ENCODE measurements at places on chromosomes 5 and 9.

DNA sequence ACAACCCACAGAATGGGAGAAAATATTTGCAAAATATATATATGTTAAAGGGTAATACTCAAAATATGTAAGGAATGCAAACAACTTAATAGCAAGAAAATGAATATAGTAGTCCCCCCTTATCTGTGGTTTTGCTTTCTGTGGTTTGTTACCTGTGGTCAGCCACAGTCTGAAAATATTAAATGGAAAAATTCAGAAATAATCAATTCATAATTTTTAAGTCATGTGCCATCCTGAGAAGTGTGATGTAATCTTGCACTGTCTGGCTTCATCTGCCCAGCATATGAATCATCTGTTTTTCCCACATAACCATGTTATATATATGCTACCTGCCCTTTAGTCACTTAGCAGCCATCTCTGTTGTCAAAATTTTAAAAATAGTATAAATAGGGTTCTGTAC is 11.7 kb downstream of the CER1 start:
- no peak for DNase-seq

- no peak for DNase-seq
Measured at GRCh38 chr9:135980926-135981630, 19.9 kb upstream of the UBAC1 start.

DNA sequence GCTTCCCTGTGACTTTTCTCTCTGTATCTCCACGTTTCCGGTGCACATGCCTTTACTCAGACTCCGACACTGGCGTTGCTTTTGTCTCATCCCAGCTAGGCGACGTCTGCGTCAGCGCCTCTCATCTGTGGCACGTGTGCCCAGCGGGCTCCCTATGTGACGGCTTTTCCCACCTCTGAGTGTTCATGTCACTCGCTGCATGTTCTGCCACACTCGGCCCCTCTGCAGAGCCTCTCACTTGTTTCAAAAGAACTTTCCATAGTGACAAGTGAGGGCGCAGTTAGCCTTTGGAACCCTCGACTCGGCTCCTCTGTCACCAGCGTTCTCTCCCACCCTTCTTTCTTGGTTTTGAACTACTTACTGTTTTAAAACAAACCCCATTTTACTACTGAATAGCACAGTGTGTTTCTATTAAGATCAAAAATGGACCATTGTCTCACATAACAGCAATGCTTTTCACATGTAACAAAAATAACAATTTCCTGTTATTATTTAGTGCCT is 113.4 kb upstream of the CACNA1B start:
- DNase-seq = no peak

- no peak for DNase-seq
Measured at GRCh38 chr5:136188859-136189258, 4.1 kb downstream of the SMIM32 start.

GRCh38 chr9:96150324-96151227 is 151.4 kb downstream of the HSD17B3 start:
- DNase-seq = peak; percentile 76

All from Kasumi-1 (cell line).